ENCODE measurements at places on chromosomes 3 and 15. TPM values are rescaled to one million over a fixed set of nuclear protein-coding genes. Genes with fewer than 3 reads are reported as not detected.

GRCh38 chr3:183975981-183976662 is 41.6 kb downstream of the ABCC5 start:
- no peak for DNase-seq

GRCh38 chr3:64148955-64149653 is 76.2 kb downstream of the PRICKLE2 start:
- no peak for DNase-seq

DNA sequence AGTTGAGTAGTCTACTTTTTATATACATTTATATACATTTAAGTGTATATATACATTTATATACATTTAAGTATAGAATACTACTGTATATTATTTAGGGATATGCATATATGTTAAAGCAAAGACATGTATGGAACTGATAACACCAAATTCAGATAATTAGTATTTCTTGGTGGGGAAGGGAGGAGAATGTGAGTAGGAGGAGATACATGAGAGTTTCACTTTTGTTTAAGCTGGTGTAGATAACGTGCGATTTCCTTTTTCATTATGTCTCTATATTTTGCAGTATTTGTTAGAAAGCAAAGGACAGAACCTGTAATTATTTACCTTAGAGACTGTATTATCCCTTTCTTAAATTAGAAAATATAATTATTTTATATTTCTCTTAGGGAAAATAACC is 16.6 kb upstream of the NIT2 start:
- no peak for DNase-seq

DNA sequence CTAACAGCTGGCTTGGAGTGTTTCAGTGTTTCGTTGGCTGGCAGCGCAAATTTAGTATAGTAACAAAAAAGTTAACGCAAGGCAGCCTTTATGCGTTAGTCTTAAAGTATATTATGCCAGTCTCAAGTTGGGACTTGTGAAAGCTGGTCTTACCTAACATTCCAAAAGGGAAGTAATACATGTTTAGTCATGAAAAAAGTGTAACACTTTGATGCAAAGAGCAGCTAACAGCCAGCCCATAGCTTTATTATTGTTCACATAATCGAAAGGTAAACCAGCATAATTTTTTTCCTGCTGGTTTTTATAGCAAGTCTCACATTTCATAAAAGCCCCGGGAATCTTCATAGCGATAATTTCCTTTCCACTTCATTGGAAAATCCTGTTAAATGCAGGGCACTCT is 2.4 kb upstream of the GPR87 start:
- no peak for DNase-seq

- DNase-seq, result no peak
These were observed 949 bp upstream of the MITF start for GRCh38 chr3:69738315-69738714.

GRCh38 chr3:160157321-160157720 is 67.9 kb upstream of the C3orf80 start:
- DNase-seq, result no peak

DNA sequence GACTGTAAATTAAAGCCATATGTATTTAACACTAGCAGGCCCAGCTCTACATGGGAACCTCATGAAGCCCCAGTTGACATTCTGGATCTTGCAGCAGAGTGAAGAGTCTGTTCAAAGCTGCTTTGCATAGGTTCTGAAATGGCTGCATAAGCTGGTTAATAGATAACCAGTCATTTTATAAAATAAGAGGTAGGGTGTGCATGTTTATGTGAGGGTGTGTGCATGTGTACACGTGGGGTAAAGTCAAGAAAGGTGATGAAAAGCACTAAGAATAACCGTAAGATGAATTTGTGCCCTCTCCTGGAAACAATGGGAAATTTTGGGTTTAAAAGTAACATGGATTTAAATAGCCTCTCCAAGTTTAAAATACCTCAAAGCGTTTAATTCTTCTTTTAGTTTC is 33.0 kb downstream of the PAQR9 start:
- no peak for DNase-seq

GRCh38 chr15:91496754-91497691 is 356.5 kb upstream of the SLCO3A1 start:
- no peak for DNase-seq

GRCh38 chr3:148816427-148816826 is 11.2 kb upstream of the CPB1 start:
- DNase-seq, result no peak

- DNase-seq, result no peak
These were observed 29.5 kb downstream of the GYG1 start for GRCh38 chr3:149020839-149021252.

- no peak for DNase-seq
These were observed 159.0 kb downstream of the FRMD5 start for GRCh38 chr15:44035781-44036699.

GPR27 gene
- total RNA-seq, result 3.7 TPM

ZNF445 gene
- total RNA-seq, result 12.7 TPM

LRTM1 gene
- not detected for total RNA-seq

ARNT2 gene
- 4.9 TPM for total RNA-seq

DUT gene
- 86.5 TPM for total RNA-seq

ALDH1A3 gene
- total RNA-seq, result 3.7 TPM

All from Right ventricle myocardium inferior (tissue), 1 donor.